ENCODE measurements at places on chromosomes 5 and 9.

- no peak for DNase-seq
Measured at GRCh38 chr5:150350524-150351344, 6.8 kb upstream of the TCOF1 start.

DNA sequence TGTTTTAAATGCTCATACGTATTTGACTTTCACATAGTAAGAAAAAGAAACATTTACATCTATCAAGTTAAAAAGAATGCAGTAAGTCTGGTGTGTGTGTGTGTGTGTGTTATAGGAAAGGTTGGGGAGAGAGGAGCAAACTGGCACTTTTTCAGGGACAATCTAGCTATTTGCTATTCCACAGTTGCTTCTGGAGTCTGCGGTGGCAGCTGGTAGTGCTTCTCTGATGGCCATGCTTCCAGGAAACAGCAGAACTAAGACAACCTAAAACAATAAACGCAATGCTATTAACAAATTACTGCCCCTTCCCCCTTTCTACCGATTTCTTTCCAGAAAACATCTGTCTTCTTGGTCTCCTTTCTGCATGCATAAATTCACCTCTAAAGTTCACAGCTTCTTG lies 70.0 kb upstream of the CDH10 start:
- DNase-seq: no peak

DNA sequence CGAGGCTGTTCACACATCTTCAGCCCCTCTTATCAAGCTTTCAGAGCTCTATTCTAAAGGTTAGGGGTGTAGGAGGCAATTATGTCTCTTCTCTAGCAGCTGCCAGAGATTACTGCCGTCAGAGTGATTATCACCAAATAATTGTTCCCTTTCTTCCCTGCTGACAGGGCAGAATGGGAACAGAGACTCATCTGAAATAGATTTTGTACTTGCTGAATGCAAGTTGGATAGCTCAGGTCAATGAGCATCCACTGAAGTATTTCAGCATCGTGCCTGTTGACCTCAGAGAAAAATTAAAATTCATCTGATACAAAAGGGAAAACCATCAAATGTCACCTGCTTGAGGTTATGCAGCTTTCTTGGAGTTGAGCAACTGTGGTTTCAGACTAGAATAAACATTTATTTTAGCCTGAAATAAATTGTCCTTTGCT lies 213.7 kb upstream of the MAP3K1 start:
- DNase-seq: no peak

DNA sequence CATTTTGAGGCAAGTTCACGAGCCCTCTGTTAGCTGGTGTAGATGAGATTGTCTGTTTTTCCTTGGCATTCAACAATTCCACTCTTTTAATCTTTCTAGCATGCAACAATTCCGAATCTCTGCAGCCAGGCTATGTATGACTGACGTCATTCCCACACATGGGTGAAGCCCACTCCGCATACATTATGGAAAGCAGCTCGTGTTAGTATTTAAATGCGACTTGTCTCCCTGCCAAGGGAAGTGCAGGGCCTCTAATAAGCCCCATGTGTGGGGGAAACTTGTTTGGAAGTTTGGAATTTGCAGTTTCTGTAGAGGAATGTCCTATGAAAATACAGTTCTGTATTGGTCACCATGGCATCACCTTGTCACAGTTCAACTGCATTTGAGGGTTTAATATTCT lies 146.0 kb upstream of the FBXL7 start:
- no peak for DNase-seq

DNA sequence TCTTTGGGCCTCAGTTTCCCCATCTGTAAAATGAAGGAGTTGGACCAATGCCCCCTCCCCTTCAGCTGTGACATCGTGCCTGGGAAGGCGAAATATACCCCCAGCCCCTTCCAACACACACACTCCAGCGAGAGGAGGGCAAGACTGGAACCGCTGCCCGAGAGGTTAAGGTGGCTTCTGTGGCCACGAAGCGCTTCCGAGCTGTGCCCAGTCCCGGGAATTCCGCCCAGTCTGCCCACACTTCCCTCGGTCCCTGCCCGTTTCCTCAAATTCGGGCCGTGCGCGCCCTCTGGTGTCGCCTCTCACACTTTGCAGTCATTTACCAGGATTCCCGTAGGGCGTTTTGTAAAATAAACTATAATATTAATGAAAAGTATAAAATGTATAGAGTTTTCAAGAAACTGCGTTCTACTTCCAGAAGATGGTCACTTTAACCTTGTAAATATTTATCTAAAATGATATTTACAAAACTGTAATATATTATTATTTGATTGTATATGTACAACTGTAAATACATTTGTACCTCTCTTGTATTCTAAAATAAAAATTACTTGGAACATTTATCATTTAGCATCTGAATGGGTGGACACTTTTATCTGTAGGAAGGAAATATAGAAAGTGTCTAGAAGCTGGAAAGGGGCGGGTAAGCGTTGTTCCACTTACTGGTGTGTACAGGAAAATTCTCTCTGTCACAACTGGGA lies 11.0 kb upstream of the EXOSC2 start:
- peak; percentile 43 for DNase-seq

GRCh38 chr9:10921671-10922070 lies 308.9 kb upstream of the PTPRD start:
- DNase-seq: no peak

DNA sequence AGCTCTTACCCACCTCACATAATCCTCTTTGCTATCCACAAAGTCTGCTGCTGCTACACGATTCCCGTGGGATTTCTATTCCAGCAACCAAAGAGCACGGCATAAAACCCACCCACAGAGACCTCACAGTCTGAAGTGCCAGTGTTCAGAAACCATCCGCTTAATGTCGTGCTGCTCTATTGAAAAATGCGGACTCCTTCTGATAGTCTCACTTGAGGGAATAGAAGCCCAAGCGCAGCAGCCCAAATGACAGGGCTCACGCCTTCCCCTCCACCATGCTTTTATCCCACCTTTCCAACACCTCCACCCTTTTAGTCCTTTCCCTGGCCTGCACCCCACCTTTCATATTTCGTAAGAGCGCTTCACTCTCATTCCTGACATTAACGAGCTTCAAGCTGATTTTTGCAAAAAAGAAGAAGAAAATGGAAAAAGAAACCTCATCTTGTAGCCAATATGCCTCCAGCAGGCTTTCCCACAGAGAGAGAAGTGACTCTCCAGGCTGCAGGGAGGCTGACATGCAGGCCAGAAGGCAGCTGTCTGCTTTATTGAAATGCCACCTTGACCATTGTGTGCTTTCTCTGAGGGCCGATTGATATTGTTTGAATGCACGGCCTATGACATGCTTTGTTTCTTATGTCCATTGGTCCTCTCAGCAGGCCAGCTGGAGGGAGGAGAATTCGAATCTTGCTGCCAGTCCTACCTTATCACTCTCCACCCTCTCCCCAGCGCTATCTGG lies 70.6 kb upstream of the PCSK1 start:
- no peak for DNase-seq

DNA sequence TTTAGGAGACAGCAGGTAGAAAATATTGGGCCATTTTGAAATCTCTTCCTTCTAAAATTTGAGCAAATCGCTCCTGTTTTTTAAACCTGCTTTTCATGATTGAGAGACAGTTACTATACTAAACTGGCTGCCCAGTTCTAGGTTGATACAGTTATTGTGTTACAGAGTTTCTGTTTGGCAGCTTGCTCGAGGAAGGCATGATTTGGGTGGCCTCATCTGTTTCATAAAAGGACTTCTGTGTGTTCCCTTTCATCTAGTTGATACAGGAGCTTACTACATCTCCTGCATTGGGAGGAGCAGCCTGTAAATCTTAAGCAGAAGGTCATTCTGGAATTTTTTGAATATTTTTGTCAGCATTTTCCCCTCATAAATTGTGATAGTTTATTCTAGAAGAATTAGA lies 14.2 kb downstream of the HSPA4 start:
- DNase-seq: no peak

All from DMS 273 treated with DMSO at 0.1 percent for 48 hours (cell line).